Stimulated activated CD4-positive, alpha-beta T cell treated with anti-CD3 and anti-CD28 coated beads, TNF-alpha, amount 100 ng/mL, for 48 hours (primary cell): ENCODE measurements at places on chromosomes 16 and 17.

GRCh38 chr17:37220607-37220953 lies 155.2 kb upstream of the C17orf78 start:
- DNase-seq, result no peak

GRCh38 chr16:14175086-14175485 lies 104.0 kb downstream of the MRTFB start:
- no peak for DNase-seq

GRCh38 chr16:88073201-88073721 lies 122.0 kb downstream of the BANP start:
- DNase-seq, result no peak

- DNase-seq, result no peak
These were observed 5.9 kb downstream of the RANBP10 start for GRCh38 chr16:67800338-67800926.

- no peak for DNase-seq
These were observed 311.4 kb upstream of the GOT2 start for GRCh38 chr16:59045501-59045900.

GRCh38 chr17:80871341-80871740 lies 120.3 kb upstream of the CHMP6 start:
- DNase-seq, result no peak

- no peak for DNase-seq
These were observed 601 bp upstream of the CDIPT start for GRCh38 chr16:29863669-29863984.

- no peak for DNase-seq
These were observed 19.4 kb downstream of the TMEM94 start for GRCh38 chr17:75475851-75476250.

GRCh38 chr17:10628756-10629155 lies 28.4 kb downstream of the MYH3 start:
- DNase-seq, result no peak

DNA sequence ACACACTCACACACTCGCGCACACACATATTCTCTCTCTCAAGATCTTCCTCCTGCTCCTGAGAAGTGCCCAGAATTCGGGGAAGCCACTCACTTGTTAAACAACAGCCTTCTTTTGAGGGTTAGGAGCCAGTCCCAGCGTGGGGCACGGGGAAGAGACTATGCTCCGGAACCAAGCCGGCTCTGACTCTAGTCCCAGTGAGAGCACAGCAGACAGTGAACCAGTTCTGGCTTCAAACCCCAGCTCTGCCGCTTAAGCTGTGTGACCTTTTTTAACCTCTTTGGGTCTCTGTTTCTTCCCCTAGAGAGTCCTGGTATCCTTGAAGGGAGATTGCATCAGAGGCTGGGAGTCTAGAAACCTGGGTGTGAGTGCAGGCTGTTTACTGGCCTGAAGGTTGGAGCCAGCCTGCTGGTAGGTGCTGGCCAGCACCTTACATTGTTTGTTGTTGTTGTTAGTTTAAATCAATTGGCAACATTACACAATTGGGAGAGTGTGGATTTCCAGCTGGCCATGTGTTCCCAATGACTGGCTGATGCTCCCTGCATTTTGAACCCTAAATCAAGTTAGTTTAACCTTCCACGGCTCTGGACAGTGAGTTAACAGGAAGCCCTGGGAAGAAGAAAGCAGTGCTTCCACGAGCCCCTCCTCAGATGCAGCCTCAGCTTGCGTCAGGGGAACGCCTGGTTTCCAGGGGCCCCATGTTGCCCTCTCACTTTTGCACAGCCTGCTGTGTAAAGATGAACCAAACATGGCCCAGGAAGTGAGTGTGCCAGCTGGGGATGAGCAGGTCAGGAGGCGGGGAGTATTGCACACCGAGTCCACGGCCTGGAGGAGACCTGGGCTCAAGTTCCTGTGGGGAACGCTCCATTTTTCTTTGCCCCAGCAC lies 71.5 kb downstream of the GAS7 start:
- DNase-seq, result no peak

- DNase-seq, result no peak
These were observed 7.6 kb downstream of the CCR7 start for GRCh38 chr17:40557531-40558299.

- no peak for DNase-seq
These were observed 8.1 kb downstream of the GLIS2 start for GRCh38 chr16:4323845-4324488.

- DNase-seq, result no peak
These were observed 50.7 kb upstream of the ARHGAP44 start for GRCh38 chr17:12738624-12739023.

DNA sequence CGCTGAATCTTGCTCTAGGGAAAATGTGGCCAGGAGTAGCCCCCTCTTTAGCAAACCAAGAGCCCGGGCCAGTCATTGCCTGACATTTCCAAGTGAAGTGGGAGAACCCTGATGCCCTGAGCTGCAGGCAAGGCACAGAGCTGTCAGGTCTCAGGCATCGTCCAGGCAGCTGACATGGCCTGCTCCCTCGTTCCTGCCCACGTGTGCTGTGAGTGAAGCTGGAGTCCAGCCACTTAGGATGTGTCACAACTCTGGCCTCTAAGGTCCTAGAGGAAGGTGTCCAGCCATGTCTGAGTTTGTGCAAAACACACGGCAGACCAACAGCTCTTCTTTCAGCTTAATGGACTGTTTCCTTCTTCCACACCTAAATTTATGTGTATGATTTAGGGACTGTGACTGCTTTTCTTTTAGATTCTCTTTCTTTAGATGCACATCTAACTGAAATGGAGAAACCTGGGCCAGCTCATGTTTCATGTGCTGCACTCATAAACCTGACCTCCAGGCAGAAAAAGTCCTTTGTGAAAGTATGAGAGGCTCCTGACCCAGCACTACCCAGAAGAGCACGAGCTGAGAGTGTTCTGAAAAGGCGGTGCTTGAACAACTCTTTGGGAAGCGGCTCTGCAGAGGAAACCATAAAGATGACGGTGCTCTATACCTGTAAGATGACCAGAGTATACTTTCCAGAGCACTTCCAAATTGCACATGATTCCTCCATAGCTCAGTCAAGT lies 14.8 kb upstream of the LIMD2 start:
- DNase-seq, result no peak

- no peak for DNase-seq
These were observed 5.7 kb downstream of the FAM20A start for GRCh38 chr17:68595496-68595895.

- DNase-seq, result no peak
These were observed 12.8 kb downstream of the RAB11FIP4 start for GRCh38 chr17:31404028-31404949.

- no peak for DNase-seq
These were observed 868 bp downstream of the MED13 start for GRCh38 chr17:62064029-62064790.

- DNase-seq, result no peak
These were observed 105.1 kb upstream of the METRNL start for GRCh38 chr17:82974136-82974952.

- no peak for DNase-seq
These were observed 50.5 kb upstream of the ZNF469 start for GRCh38 chr16:88331989-88332920.

GRCh38 chr17:74433421-74434121 lies 1.7 kb downstream of the GPRC5C start:
- no peak for DNase-seq

DNA sequence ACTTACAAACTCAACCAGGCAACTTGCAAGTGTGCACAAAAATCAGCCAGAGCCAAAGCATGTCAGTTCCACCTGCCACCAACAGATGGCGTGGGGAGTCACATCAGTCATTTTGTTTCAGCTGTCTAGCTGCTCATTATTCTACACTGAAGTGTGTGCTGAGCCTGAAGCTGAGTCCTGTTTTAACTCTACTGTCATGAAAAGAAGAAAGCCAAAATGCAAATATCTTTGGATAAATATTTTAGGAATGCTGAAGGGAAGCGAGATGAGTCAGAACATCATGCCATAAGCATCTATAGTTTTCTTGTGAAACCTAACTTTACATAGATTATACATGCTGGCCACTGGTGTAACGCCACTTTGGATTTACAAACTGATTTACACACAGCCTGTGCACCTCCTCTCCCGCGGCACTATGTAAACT lies 172.6 kb downstream of the CDK5R1 start:
- DNase-seq, result peak; percentile 39

- no peak for DNase-seq
These were observed 22.5 kb downstream of the STAT5A start for GRCh38 chr17:42310787-42311215.

GRCh38 chr17:44372036-44372435 lies 8.4 kb upstream of the FAM171A2 start:
- no peak for DNase-seq

DNA sequence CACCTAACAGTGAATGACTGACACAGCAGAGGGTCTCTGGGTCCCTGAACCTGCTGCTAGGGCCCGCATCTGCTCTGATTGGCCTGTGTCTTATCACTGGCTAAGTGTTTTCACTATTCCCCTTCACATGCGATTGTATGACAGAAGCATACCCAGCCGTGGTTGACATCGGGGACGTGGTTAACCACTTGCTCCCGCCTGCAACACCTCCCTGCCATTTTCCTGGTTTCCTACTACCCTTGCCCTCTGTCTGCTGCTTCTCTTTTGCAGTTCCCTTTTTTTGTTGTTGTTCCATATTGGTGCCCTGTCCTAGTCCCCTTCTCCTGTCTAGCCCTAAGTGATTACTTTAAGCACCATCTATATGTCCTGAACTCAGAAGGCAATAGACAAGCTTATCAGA lies 177.0 kb downstream of the RGS9 start:
- DNase-seq, result no peak

DNA sequence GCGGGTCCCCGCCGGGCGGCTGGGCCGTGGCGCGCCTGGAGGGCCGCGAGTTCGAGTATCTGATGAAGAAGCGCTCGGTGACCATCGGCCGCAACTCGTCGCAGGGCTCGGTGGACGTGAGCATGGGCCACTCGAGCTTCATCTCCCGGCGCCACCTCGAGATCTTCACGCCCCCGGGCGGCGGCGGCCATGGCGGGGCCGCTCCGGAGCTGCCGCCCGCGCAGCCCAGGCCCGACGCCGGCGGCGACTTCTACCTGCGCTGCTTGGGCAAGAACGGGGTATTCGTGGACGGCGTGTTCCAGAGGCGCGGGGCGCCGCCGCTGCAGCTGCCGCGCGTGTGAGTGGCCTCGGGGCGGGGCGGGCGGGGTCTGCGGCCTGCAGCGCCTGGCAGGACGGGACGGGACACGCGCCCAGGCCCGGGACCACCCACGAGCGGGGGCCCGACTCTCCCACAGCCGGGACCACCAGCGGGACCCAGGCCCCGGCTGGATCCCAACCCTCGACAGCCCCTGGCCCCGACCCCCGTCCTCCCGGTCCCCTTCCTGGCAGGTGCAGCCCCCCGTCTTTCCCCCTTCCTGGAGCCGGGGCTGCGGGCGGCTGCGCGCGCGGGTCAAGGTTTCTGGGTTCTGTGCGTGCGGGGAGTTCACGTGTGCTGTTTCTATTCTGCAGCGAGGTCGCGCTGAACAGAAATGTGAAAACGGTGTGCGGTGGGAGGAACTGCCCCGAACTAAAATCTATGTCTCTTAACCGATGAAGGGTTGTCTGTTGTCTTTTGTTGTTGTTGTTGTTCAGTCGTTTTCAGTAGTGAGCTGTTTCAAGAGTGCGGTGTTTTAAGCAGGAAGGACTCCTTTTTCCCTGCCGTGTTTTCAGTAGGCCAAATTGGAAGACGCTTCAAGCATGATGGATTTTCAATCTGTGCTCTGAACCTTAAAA lies 705 bp downstream of the FOXK2 start:
- no peak for DNase-seq

- no peak for DNase-seq
These were observed 13.1 kb upstream of the CYB5B start for GRCh38 chr16:69411064-69411985.

- DNase-seq, result no peak
These were observed 44.7 kb upstream of the PRSS54 start for GRCh38 chr16:58339452-58339981.

GRCh38 chr17:18259621-18260331 lies 686 bp upstream of the MIEF2 start:
- no peak for DNase-seq

GRCh38 chr17:34758316-34758715 lies 178.9 kb downstream of the TMEM132E start:
- no peak for DNase-seq

DNA sequence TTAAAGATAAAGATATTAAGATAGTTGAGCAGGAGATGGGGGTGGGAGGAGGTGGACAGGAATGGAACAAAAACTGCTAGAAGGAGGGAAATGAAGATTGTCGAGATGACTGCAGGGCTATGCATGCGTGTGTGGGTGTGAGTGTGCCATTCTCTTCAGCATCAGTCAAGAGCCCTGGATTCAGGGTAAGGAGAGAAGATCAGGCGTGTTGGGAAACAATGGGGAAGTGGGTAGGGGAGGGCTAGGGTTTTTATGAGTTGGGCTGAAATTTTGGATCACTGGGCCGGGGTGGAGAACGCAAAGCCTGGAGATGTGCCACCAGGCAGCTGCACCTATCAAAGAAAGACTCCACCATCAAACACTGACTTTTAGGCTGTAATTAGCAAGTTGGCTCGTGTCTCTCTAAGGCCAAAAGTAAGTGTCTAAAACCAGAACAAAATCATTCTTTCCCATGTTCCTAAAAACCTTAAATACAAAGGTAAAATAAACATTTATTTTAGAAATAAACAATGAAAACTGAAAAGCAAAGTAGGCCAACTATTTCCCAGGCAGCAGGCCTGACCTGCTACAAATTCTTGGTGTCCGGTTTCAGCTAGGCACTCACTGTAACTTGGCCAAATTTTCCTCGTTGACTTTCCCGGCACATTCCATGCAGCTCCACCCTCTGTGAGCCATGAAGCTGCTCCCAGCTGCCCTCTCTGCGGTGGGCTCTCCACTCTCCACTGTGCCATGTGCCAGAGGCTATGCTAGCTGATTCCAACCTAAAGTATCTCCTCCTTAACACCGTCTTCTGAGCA lies 4.2 kb downstream of the CDRT4 start:
- no peak for DNase-seq

DNA sequence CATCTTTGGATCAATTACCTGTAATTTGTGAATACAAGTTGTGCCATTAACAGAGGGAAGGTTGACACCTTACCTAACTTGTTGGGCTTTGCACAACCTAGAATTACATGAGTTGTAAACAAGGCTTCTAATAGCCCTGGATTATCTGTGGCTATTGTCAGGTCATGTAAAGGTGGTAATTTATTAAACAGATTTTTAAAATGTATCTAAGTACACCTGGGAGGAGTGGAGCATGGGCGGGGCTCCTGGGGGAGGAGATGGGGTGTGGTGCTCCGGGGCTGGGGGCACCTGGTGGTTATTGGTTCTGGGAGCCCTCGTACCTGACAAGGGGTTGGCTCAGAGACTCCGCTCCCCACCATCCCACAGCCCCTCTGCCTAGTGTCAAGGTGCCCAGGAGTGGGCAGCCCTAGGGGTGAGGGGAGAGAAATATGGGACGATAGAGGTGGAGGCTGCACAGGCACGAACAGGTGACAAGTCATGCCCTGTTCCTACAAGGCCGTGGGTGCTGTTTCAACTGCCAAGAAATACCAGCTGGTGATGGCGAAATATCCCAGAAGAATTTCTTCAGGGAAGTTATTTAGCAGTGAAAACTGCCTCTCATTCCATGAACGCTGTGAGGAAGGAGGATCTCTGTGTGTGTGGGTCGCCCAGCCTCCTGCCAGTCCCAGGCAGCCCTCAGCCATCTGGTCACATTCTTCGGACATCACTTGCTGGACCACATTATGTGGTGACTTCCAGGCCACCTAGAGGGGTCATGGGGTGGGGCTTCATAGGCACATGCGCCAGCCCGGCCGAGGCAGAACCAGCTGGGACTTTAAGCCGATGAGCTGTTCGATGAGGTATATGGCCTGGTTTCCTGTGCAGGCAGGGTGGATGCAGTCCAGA lies 55.5 kb upstream of the IRX3 start:
- no peak for DNase-seq
